ENCODE measurements at places on chromosomes 13 and 19.

GRCh38 chr19:14414926-14415690, 4.0 kb downstream of the DDX39A start:
- no peak for DNase-seq

DNA sequence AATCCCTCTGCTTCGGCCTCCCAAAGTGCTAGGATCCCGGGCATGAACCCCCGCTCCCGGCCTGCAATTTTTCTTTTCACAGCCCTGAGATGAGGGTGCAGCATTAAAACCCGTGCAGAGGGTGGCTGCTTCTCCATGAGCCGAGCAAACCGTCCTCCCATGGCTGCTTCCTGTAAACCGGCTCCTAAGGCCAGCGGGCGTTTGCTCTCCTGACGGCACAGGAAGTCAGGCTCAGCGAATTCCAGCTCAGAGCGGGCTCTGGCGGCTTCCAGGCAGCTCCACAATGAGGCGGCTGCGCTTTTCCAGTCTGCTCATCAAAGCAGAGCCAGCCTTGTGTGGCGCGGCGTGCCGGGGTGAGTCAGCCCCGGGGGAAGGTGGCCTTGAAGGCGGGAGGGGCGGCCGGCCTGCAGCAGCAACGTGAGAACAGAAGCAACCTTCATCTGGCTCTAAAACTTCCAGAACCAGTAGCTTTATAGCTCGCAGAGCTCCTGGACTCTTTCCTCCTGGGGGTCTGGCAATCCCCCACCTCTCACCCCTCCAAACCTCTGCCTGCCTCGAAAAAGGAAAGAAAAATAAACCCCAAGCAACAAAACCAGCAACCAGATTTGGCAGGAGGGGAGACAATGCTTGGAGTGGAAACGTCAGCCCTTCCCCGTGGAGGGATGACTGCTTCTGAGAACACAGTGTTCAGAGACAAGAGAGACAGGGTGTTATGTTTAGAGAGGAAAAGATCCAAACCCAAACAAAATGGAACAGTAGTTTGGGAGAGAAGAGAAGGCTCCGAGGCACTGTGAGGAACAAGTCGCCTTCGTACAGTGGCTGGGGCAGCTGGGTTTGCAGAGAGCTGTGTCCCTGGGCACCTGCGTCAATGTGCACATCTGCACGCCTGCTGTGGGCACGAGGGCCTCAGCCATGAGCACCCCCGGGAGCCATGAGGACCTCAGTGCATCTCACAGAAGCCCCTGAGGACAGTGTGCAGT, 67.8 kb downstream of the GADD45B start:
- peak; percentile 76 for DNase-seq

DNA sequence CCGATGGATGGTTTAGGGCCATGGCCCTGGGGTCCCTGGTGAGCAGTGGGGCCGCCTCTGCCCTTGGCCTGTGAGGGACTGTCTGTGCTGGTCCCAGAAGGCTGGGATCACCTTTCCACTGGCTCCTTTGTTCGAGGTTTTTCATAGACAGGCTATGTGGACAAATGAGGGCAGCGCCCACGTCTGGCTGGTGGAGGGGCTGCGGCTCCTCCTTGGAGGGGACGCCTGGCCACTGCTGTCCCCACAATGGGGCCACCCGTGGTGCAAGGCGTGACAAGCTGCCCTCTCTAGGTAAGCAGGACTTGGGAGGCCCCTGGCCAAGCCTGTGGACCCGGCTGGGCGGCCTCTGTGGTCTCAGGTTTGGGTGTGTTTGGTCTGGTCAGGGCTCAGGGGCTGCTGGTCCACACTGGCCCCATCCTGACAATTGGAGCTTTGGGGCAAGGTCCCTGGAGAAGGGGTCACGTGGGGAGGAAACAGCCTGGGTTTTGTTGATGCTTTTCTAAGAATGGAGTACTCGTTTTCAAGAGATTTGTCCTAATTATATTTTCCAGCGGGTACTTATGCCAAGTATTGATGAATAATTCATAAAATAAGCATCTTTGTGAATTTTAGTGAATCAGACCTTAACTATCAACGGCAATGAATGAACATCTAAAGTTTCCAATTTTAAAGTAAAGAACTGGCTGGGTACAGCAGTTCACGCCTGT, 33.3 kb downstream of the MCF2L start:
- peak; percentile 45 for DNase-seq

- DNase-seq: no peak
Measured at GRCh38 chr13:99258946-99259345, 767 bp upstream of the GPR18 start.

DNA sequence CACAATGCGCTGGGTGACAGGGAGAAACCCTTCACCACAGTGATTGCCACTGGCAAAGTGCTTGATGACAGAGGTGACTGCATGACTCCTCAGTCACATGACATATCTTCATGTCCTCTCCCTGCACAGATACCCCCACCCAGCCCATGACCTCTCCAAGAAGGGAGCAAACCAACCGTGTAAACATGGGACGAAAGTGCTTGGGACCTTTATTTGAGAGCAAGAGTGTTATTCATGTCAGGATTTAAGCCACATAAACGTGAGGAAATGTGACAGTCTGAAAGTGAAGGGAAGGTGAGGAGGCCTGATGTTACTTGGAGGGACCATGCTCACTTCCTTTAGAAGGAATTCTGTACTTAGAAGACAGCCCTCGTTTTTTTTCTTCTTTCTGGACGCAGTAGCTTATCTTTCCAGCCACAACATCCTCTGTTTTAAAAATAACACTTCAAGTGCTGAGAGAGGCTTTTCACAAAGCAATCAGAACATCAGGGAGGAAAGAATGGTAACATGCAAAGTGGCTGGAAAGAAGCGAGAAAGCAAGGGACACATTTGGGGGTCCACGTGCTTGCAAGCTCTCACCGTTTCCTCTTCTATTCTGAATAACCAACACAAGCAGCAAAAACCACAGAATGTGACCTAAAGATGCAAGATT, 35.6 kb downstream of the EPS15L1 start:
- no peak for DNase-seq

DNA sequence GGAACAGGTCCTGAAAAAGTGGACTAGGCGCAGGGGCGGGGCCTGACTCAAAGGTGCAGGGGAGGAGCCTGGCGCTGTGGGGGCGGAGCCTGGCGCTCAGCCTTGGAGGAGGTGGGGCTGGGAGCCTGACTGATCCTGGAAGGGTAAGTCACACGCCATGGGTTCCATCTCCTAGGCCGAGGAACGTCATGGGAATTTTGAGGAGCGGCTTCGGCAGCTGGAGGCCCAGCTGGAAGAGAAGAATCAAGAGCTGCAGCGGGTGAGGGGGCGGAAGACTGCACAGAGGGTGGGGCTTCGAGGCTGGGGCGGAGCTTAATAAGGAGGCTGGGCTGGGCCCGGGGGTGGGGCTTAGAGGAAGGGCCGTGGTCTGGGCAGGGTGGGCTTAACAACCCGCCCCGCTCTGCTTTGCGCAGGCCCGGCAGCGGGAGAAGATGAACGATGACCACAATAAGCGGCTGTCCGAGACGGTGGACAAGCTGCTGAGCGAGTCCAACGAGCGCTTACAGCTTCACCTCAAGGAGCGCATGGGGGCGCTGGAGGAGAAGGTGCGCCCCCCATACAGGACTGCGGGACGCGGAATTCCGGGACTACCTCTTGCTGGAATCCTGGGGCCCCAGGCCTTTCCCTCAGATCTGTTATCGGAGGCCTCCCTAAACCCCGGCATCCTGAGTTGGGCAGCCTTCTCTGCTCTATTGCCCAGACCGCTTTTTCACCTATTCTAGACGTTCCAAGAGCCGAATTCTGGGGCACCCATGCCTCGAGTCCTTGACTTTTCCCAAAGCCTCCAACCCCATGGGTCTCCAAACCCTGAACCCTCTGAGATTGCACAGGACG, 14.5 kb downstream of the PPFIA3 start:
- DNase-seq: peak; percentile 27

DNA sequence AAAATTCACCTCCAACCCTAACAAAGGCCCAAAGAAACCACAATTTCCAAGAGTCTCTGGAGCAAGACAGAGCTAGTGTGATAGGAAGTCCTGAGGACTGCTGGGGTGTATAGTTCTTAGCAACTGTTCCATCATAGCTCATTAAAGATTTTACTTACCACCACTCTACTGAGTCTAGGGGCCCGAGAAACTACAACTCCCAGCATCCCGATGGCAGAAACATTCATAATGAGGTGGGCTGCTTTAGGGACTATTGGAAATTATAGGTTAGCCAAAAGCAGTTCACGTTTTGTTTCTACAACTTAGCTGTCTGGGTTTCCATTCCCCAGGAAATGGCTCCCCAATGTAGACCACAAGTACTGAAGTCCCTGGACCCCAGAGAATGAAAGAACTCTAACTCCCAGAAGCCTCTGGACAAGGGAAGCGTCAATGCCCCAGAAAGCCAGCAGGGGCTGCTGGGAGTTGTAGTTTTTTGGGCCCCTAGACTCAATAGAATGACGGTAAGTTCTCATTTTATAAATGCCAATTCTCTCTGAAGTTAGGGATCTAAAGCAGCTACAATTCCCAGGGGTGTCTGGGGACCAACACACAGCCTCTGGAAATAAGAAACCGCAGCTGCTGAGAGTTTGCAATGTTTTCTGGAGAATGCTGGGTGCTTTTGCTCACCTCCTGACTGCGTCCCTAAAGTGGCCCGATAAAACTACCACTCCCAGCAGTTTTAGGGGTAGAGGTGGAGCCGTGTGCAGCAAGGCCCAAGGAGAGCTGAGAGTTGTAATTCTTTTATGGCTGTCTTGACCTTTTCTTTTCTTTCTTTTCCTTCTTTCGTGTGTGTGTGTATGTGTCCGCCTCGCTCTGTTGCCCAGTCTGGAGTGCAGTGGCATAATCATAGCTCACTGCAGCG, 11.1 kb downstream of the FTL start:
- peak; percentile 57 for DNase-seq

DNA sequence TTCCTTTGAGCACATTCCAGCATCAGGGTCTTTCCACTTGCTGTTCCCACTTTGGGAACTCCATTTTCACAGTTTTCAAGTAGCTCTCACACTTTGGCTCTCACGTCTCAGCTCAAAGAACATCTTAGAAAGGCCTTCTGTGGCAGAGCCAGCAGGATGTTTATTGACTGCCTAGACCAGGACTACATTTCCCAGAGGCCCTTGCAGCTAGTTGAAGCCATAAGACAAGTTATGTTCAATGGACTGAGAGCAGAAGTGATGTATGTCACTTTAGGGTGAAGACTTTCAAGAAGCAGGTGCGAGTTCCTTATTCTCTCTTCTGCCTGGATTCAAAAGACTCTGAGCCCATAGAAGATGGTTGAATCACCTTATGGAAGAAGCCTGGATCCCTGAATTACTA, 4.3 kb upstream of the HAUS5 start:
- no peak for DNase-seq

- DNase-seq: peak; percentile 3
Measured at GRCh38 chr19:49188626-49189200, 31.1 kb downstream of the TRPM4 start.

- no peak for DNase-seq
Measured at GRCh38 chr19:3931041-3931440, 1.8 kb upstream of the NMRK2 start.

GRCh38 chr19:50488389-50489194, 11.9 kb upstream of the GARIN5A start:
- no peak for DNase-seq

DNA sequence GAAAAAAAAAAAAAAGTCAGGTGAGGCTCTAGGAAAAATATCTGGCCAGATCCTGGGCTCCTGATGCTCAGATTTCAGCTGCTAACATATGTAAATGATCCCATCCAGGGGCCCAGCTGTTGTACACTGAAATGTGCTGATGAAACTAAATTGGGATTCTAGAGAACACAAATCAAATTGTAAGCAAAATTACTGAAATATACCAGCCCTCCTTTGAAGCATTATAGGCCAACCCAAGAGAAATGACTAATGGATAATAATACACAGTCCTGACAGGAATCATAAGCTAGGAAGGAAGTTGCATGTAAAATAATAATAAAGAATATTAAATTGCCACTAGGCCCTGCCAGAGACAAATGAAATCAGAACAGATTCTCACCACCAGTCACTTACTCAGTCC, 17.8 kb downstream of the KCTD12 start:
- no peak for DNase-seq

DNA sequence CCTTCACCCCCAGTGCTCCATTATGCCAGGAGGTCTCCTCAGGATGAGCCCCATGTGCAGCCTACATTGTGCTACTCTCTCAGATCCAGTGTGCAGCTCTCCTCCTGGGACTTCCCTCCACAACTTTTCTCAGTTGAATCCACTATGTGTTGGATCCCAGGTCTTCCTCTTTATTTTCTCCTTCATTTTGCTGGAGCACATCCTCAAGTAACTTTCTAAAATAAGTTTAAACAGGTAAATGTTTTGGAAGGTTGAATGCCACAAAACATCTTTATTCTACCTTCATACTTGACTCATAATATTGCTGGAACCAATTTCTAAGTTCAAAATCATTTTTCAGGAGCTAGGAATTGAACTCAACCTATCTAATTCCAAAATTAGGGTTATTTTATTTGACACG, 52.1 kb downstream of the C13orf46 start:
- DNase-seq: no peak

GRCh38 chr13:33937373-33938098, 119.6 kb downstream of the RFC3 start:
- DNase-seq: no peak

DNA sequence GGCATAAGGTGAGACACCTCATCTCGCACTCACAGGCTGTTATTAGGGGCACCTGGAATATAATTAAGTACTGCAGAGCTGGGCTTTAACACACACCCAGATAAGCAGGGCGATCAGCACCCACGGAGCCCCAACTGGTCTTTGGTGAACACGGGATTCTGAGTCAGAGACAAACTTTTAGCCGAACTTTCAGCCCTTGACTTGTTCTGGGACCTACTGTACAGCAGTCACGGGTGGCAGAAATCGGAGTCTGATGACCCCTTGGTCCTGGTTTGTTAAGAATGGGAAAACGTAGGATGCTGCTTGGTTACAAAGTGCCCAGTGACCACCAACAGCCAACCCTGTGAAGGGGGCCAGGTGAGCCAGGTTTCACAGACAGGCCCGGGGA, 9.0 kb downstream of the SH3GL1 start:
- DNase-seq: no peak

- DNase-seq: peak; percentile 72
Measured at GRCh38 chr19:38362076-38362945, 12.1 kb upstream of the PSMD8 start.

GRCh38 chr19:10690341-10690781, 10.9 kb upstream of the QTRT1 start:
- DNase-seq: no peak

DNA sequence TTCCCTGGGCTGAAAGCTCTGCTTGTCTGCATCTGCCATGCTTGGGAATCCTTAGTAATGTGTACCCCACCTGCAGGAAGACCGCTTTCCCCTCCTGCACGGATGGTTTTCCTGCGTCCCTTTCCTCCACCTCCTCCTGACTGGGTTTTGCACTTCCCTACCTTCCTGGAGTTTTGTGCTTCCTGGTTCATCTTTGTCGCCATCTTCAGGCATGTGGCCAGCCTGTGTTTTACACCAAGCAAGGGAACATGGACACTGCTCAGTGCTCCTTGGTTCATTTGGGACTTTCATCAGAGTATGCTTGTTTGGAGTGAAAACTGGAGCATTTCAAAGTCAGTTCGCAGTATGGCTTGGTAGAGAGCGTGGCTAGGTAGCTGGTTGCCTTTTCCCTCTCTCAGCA, 30.7 kb downstream of the ERICH6B start:
- peak; percentile 25 for DNase-seq

DNA sequence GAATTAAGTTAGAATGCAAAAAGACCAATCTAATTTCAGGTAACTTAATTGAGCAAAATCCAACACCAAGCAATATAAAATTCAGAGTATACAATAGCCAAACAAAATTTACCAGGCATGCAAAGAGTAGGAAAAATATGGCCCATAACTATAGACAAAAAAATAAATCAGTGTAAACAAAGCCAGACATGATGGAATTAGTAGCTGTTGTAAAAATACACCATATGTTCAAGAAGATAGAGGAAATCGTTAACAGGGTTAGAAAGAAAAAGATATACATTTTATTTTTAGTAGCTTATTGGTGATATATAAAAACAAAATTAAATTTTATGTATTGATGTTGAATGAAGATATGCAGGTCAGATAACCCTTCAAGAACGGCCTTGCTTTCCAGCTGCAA, 621.1 kb upstream of the MIR17HG start:
- no peak for DNase-seq

Measured in HEK293T (cell line).